ENCODE measurements at places on chromosomes 4 and X. TPM values are rescaled to one million over a fixed set of nuclear protein-coding genes. Genes with fewer than 3 reads are reported as not detected.

Gene THAP9
- polyA plus RNA-seq: 5.4 TPM

Gene FGFBP2
- polyA plus RNA-seq: 0.96 TPM

Gene CSAG3
- polyA plus RNA-seq: not detected

Gene DRD5
- polyA plus RNA-seq: 0.07 TPM

Gene CENPI
- polyA plus RNA-seq: 0.29 TPM
